Mononuclear cell (primary cell): ENCODE measurements at places on chromosomes 7 and 10. TPM values are rescaled to one million over a fixed set of nuclear protein-coding genes. Genes with fewer than 3 reads are reported as not detected.

Gene HHEX
- 30.3 TPM for total RNA-seq

Gene SPDYE8
- not detected for total RNA-seq

Gene CALCR
- not detected for total RNA-seq

Gene MPP7
- total RNA-seq: 24.5 TPM

Gene DENND11
- 46.7 TPM for total RNA-seq
